Suprapubic skin (tissue), 4 donors: ENCODE measurements at places on chromosomes 1 and 21. TPM values are rescaled to one million over a fixed set of nuclear protein-coding genes. Genes with fewer than 3 reads are reported as not detected.

DNA sequence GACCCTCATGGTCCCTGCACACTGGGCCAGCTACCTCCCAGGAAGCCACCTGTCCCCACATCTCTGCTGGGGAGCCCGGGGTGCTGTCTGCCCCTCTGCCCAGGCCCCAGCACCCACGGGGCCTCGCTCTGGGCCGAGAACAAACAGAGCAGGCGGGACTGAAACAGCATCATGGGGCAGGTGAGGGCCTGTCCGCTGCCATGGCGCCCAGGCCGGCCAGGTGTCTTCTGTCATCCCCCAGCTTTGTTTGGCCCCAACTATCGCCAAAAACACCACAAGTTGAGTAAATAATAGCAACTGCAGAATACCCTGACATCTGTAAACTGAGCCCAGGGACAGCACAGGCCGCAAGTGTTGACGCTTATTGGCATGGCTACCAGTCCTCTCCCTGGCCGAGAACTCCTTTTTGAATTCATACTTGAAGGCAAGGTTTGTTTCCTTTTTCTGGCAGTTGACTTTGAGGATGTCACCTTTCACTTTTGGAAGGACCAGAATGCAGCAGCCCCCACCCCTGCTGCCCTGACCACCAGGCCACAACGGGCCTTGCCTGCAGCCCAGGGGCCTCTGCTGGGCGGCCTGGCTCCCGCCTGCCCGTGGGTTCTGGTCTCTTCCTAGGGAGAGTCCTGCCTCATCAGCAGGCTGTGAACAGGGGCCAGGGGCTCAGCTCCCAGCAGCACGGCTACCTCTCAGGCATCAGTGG is 152.7 kb downstream of the CASZ1 start:
- no peak for DNase-seq

DNA sequence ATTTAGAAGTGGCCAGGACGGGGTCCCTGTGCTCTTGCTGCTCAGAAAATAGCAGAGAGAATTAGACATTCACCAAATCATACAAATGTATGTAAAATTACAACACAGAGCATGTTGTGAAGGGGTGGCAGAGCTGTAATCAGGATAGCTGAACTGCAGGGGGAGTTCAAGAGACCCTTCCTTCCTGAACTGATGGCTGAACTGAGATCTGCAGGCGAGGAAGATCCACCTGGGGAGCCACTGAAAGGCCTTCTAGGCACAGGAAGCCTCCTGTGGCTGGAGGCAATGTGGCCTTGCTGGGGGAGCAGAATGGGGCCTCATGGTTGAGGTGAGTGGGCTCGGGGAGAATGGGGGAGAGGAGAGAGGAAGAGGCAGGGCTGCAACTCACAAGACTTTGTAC is 216.5 kb downstream of the PRDM2 start:
- DNase-seq: no peak

Gene GJA5
- 2.5 TPM for total RNA-seq

- no peak for DNase-seq
Measured at GRCh38 chr1:18700530-18700929, 69.9 kb downstream of the PAX7 start.

- DNase-seq: peak; percentile 15
Measured at GRCh38 chr1:43436371-43436770, 17.4 kb downstream of the HYI start.

DNA sequence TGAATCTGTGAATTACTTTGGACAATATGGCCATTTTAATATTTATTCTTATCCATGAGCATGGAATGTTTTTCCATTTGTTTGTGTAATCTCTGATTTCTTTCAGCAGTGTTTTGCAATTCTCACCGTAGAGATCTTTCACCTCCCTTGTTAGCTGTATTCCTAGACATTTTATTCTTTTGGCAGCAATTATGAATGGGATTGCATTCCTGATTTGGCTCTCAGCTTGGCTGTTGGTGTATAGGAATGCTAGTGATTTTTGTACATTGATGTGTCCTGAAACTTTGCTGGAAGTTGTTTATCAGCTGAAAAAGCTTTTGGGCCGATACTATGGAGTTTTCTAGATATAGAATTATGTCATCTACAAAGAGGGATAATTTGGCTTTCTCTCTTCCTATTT is 44.2 kb upstream of the NEGR1 start:
- DNase-seq: no peak

Gene SLAMF1
- total RNA-seq: not detected

GRCh38 chr1:163357378-163357777 is 35.6 kb downstream of the NUF2 start:
- no peak for DNase-seq

DNA sequence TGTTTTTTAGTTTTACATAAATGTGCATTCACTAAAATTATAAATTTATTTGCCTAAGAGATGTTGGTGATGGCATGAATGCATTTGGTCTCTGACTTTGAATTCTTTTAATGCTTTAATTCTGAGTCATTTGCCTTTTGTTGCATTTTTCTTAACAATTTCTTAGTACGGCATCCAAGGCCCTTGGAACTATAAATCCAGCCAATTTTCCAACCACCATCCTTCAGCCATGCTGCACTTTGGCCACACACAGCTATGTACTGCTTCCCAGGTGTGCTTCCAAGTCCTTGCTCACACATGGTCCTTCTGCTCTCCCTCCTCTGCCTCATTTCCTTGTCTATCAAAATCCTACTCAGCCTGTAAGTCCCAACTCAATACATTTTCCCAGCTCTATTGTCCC is 161.0 kb downstream of the DHRS3 start:
- no peak for DNase-seq

DNA sequence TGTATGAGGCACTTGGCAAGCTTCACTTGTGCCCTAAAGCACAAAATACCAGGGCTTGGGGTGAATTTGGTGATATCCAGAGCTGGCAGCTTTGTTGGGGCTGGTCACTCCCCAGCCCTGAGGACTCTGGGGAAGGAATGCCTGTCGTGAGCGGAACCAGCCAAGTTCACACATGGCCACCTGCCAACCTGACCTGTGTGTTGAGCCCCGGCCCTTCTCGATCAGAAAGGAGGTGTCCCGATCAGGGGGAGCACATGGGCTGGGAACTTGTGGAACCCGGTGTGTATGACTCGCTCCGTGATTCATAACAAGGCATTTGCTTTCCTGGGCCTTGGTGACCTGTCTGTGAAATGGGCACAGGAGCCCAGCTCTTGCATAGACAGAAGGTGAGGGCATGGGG is 43.1 kb downstream of the AGPAT3 start:
- DNase-seq: peak; percentile 71

- no peak for DNase-seq
Measured at GRCh38 chr1:231059566-231060193, 19.6 kb upstream of the FAM89A start.

- no peak for DNase-seq
Measured at GRCh38 chr1:20409012-20409411, 77.0 kb downstream of the CAMK2N1 start.

Gene CELA2A
- total RNA-seq: not detected

Gene FUBP1
- total RNA-seq: 178 TPM

DNA sequence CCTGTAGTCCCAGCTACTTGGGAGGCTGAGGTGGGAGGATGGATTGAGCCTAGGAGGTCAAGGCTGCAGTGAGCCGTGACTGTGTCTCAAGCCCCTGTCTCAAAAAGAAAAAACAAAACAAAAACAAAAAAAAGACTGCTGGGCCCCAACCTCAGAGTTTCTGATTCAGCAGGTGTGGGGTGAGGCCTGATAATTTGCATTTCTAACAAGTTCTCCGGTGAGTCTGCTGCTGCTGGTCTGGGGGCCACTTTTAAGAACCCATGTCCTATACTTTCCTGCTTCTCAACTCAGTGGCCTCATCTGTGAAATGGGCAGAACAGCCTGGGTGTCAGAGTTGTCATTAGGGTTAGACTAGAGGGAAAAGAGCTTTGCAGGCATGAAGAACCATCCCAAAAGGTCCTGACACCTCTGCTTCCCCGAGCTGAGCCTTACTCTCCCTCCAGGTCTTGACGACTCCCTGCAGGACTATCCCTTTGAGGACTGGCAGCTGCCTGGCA is 2.8 kb downstream of the CNKSR1 start:
- no peak for DNase-seq

DNA sequence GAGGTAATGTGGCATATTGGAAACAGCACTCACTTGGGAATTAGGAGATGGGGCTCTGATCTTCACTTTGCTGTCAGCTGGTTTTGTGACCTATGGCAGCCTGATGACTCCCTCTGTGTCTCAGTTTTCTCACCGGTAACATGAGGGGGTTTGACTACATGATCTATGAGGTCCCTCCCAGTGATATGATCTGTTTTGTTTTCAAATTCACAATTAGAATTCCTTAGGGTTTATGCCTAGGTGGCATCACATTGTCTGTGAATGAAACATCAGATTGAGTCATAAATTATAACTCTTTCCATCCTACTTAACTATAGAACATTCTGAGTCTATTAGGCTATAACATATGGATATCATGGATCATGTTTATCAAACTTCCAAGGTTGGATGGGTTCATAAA is 386.6 kb downstream of the PTBP2 start:
- no peak for DNase-seq

GRCh38 chr1:161946071-161946987 is 77.3 kb downstream of the OLFML2B start:
- DNase-seq: no peak

Gene RXFP4
- total RNA-seq: not detected

Gene CHODL
- 1.1 TPM for total RNA-seq

GRCh38 chr21:31667639-31668038 is 8.1 kb downstream of the SOD1 start:
- no peak for DNase-seq

- DNase-seq: peak; percentile 82
Measured at GRCh38 chr1:40951943-40952743, 27.4 kb upstream of the CTPS1 start.

DNA sequence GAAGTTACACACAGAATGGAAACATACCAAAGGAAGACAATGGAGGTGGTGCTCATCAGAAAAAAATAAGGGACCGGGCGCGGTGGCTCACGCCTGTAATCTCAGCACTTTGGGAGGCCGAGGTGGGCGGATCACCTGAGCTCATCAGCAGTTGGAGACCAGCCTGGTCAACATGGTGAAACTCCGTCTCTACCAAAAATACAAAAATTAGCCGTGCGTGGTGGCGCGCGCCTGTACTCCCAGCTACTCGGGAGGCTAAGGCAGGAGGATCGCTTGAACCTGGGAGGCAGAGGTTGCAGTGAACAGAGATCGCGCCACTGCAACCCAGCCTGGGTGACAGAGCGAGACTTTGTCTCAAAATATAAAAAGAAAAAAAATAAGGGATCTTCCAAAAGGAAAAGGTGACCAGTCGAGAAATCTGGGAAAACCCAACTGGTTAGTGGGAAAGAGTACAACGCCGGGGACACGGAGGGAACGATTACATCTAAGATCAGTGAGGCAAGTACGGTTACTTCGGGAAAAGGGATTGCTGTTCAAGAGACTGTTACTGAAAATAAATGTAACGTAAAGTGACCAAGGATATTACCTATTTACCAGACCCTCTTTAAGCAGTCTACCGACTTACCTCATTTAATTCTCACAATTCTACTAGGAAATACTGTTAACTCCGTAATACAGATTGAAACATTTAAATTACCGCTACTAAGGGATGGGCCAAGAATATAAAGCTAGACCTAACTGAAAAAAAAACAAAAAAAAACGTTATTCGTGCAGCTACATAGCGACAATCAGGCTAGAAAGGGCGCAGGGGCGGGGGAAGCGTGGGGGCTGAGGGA is 822 bp downstream of the CCT3 start:
- no peak for DNase-seq

GRCh38 chr1:237590386-237590785 is 300.3 kb downstream of the ZP4 start:
- DNase-seq: no peak

DNA sequence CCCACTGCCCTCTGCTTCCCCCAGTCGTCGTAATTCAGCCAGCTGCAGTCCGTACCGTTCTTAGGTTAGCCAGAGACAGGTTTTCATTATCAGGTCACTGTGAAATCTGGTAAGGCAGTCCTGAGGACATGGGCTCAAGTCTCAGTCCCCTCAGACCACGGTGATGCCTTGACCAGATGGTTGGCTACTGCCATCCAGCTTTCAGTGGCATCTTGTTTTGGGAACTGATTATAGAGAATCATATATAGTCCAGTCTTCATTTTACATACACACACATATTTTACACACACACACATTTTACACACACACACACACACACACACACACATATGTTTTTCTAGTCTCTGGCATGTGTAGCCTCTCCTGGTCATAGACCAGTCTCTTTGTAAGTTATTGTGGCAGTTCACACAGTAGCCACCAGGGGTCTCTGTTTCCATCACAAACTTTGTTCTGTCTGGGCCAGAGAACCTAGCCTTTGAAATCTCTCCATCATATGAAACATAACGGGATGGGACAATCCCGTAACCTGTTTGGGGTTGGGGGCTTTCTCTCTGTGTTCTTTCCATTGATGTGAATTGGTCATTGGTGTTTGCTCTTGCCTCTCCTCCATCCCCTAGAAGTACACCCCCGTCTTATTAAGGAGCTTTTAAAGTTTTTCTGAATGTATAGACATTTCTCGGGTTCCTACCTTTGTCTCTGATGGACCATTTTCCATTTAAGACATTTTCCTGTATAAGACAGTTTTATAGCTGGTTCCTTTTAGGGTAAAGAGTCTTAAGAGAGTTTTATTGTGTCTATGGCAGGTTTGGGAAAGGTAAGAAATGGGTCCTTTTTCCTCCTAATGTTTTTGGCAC is 8.4 kb upstream of the IKBKE start:
- DNase-seq: no peak

DNA sequence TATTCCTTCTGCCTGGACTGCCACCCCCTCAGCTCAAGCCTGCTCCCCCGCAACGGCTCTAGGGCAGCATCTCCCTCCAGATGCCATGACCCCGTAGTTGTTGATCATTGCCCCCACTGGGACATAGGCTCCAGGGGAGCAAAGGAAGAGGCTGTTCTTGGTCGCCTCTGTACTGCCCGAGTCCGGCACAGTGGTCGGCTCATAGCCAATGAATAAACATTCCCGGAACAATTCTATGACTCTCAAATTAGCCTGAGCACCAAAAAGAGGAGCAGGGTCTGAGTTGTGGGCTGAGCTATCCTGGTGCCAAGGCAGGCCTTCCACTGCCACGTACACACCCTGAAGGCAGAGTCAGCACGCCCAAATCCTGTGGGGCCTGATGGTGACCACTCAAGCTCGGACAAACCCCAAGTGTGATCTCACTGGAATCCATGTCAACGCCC is 33.1 kb downstream of the CAPZB start:
- peak; percentile 87 for DNase-seq

DNA sequence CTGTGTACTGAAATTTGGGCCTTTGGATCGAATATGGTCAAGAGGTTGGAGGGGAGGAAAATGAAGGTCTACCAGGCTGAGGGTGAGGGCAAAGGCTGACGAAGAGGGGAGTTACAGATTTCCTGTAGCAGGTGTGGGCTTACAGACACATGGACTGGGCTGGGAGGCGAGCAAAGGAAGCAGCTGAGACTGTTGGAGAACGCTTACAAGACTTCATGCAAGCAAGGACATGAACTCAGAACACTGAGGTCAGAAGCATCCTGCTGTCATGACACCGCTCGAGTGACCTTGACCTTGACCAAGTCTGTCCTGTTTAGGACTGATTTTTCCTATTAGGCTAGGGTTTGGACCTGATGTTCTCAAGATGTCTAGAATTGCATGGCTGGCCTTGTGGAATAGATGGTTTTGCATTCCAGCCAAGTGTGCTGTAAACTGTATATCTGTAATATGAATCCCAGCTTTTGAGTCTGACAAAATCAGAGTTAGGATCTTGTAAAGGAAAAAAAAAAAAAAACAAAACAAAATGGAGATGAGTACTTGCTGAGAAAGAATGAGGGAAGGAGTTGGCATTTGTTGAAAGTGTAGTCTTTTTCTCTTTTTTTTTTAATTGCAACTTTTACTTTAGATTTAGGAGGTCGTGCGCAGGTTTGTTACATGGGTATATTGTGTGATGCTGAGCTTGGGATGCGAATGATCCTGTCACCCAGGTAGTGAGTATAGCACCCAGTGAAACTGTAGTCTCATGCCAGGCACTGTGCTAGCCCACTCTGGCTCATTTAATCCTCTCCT is 5.8 kb downstream of the ELF3 start:
- DNase-seq: no peak
